ENCODE measurements at places on chromosomes 12 and 14.

GRCh38 chr14:59245809-59246295, 57.4 kb downstream of the DAAM1 start:
- DNase-seq, result no peak

GRCh38 chr14:37623426-37623951, 28.1 kb downstream of the TTC6 start:
- DNase-seq, result no peak

- DNase-seq, result no peak
Observed at GRCh38 chr12:52233462-52234207, 592 bp downstream of the KRT7 start.

GRCh38 chr12:115885040-115885690, 392.3 kb downstream of the MED13L start:
- DNase-seq, result no peak

- DNase-seq, result no peak
Observed at GRCh38 chr14:39488600-39488999, 56.4 kb upstream of the FBXO33 start.
